Stimulated activated naive CD8-positive, alpha-beta T cell treated with anti-CD3 and anti-CD28 coated beads, Interleukin-15, amount 100 ng/mL, for 72 hours (primary cell): ENCODE measurements at places on chromosomes 3 and 15.

DNA sequence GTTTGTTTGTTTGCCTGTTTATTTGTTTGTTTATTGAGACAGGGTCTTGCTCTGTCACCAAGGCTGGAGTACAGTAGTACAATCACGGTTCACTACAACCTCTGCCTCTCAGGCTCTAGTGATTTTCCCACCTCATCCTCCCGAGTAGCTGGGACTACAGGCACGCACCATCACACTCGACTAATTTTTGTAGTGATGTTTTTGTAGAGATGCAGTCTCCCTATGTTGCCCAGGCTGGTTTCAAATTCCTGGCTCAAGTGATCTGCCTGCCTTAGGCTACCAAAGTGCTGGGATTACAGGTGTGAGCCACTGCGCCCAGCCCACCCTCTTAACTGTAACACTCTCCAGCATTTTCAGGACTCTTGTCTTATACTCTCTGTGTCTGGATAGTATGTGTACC is 26.7 kb downstream of the PLD1 start:
- DNase-seq = no peak

GRCh38 chr3:82236257-82236656 is 474.8 kb upstream of the GBE1 start:
- no peak for DNase-seq

- no peak for DNase-seq
Observed at GRCh38 chr3:151330899-151331298, 1.6 kb upstream of the P2RY13 start.

GRCh38 chr3:103512595-103512994 is 1077.8 kb downstream of the ZPLD1 start:
- no peak for DNase-seq

- no peak for DNase-seq
Observed at GRCh38 chr3:149021830-149022229, 30.5 kb downstream of the GYG1 start.

GRCh38 chr3:106631373-106632108 is 745.7 kb upstream of the CCDC54 start:
- no peak for DNase-seq

DNA sequence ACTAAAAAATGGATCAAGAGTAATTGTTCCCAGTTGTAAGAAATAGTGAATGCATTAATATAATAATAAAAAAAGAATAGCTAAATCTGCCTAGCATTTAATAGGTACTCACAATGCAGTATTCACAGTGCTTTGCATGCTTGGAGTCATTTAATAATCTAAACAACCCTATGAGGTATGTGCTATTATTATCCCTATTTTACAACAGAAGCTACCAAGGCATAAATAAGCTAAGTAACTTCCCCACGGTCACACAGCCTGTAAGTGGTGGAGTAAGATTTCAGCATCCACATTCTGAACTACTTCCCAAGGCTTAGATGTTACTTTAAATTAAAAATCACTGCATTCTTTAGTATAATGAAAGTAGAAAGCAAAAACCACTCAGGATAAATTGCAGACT is 102.9 kb downstream of the PLCH1 start:
- no peak for DNase-seq

GRCh38 chr3:106824856-106825255 is 552.4 kb upstream of the CCDC54 start:
- DNase-seq = no peak

GRCh38 chr3:51400166-51400565 is 9.1 kb downstream of the RBM15B start:
- DNase-seq = no peak

GRCh38 chr3:53234130-53234840 is 21.5 kb downstream of the TKT start:
- DNase-seq = no peak

DNA sequence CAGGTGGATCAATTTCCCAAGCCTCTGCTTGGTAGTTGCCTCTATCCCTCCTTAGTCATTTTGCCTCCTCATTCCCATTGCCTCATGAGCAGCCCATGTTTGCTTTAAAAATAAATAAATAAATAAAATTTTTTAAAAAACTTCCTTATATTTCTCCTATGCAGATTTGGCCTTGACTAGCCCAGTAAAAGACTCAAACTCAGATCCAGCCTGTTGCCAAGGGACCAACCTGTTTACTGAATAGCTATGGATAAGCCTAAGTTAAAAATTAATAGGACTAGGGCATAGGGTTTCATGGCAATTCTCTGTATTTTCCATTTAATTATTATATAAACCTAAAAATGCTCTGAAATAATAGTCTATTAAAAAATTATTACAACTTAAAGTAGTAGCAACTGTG is 384.4 kb downstream of the RSL24D1 start:
- no peak for DNase-seq

DNA sequence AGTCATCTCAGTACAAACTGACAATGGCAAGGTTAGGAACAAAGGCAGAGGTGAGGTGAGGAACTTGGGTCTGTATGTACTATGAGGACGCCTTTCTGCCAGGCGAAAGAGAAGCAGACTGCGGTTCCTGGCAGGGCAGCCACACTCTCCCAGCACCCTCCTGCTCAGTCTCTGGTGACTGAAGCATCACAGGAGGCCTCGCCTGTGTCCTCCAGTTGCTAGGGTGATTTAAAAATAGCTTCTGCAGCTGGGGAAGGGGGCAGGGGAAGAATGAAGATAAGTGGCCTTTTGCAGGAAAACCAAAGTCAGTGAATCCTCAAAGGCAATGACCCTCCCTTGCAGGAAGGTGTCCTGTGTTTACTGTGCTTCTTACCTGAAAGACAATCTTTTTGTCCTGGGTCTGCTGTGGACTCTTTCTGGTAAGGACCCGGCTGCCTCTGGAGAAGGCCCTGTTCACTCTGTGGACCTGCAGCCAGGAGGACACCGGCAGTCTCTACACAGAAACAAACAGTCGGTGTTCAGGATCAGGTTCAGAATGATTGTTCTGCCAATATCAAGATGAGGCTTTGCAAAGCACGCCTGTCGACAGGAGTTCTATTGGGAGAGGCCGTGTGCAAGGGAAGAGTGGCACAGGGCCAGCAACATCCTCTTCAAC is 65.7 kb upstream of the DGKG start:
- DNase-seq = no peak

DNA sequence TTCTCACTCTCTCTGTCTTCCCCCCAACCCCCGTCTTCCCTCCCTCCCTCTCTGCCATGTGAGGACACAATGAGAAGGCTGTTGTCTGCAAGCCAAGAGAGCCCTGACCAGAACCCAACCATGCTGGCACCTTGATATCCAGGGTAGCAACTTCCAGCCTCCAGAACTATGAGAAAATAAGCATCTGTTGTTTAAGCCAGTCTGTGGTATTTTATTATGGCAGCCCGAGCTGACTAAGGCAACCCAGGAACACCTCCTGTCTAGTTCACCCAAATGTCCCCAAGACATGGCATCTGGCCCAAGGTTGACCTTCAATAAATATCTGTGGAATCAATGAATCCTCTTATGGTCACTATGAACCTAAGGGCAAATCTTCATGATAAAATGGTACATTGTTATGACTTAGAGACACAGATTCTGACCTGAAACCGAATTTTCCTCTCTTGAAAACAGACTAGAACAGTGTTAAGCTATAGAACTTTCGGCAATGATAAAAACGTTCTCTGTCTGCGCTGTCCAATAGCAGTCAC is 26.5 kb downstream of the RFTN1 start:
- DNase-seq = no peak

GRCh38 chr3:29758434-29759322 is 477.8 kb downstream of the RBMS3 start:
- DNase-seq = no peak

- DNase-seq = no peak
Observed at GRCh38 chr3:169901453-169901852, 9.9 kb upstream of the SAMD7 start.

GRCh38 chr3:136577791-136578190 is 174.4 kb downstream of the STAG1 start:
- DNase-seq = no peak

DNA sequence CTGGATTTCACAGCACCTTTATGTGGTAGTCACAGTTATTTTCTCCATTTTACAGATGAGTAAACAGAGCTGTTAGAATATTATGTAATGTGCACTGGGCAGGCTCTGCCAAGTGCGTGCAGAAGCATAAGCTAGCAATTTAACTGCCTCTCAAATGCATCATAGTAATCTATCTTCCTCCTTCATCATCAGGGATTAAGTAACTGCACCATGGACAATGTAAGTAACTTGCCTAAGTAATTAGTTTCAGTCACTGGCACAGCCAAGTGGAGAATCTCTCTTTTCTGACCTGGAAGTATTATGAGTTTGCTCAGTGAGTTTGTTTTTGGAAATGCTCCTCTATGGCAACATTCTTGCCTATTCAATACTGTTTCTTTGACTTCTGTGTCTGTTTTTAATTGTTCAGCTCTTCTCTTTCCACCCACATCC is 260.5 kb downstream of the PTPRG start:
- DNase-seq = no peak

- no peak for DNase-seq
Observed at GRCh38 chr15:41950127-41950483, 22.3 kb downstream of the EHD4 start.

DNA sequence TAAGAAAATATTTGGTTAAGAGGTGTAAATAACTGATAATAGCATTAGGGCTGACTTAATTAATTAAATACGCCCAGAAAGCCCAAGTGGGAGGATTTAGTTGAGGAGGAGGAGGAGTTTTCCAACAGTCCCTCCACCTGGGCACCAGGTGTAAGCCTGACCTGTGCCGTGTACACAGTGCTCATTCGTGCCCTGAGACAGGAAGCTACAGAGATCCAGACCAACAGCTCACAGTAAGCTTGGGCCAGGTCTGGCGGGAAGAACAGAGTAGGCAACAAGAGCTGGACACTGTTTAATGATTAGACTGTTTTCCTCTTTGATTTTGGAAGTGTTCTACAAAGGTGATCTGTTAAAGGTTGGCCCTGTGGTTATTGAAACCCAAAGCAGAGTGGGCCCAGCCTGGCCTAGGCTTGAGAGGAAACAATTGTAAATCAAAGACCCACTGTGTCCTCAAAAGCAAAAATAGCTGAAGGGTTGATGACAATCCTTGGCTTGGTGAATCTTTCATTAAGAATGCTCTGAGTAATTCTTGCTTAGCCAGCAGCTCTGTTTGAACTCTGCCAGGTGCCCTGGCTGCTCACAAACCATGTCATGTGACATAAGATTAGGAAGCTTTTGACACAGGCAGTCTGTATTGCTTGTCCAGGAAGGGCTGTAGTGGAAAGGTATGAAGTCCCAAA is 13.8 kb downstream of the SQOR start:
- DNase-seq = no peak

GRCh38 chr3:66338927-66339326 is 118.1 kb downstream of the SLC25A26 start:
- DNase-seq = no peak

DNA sequence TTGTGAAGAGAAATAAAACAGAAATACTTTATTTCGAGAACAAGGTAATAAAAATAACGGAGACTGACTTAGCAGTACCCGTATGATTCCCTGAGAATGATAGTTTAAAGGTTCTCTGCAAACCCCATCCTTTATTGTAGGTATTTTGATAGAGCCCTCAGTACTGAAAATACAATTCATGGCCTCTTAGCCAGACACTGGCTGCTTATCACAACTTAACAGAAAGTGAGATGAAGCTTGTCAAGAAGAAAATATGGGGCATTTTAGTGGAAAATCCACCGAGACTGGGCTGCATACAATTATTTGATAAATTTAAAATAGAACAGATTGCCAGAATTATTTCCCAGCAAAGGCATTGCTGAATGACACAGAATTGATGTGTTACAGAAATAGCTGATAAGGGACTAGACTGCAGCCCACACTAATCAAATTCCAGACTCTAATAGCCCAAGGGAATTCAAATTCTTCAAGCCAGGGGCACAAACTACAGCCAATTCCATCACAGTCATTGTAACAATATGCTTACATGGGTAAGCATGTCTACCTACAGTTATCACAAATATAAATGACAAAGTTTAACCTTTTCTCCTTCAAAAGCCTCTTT is 521.9 kb downstream of the PLOD2 start:
- DNase-seq = no peak

DNA sequence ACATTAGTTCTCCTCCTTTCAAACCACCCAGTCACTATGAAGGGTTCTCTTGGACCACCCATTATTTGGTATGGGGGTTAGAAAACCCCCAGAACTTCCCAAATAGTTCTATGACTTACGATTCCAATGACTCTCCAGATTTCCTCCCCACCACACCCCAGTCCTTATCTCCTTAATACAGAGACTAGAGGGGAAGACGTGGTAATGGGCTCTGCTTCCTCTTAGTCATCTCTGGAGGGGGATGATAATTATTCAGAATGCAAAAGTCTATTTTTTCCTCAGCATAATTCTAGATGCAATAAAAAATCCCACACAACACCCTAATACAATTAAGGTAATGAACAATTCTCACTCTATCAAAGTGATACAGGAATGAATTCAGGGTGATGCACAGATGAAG is 48.9 kb upstream of the CFAP161 start:
- DNase-seq = no peak

- DNase-seq = no peak
Observed at GRCh38 chr3:58629629-58630028, 36.9 kb downstream of the FAM3D start.

DNA sequence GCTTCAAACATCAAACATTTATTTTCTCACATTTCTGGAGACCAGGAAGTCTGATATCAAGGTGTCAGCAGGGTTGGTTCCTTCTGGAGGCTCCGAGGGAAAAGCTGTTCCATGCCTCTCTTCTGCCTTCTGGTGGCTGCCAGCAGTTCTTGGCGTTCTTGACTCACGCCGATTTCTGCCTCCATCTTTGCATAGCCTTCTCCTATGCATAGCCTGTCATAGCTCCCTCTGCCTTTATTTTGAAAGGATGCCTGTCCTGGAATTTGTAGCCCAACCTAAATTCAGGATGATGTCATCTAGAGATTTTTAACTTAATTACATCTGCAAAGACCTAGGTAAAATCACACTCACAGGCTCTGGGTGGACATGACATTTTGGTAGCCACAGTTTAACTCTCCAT is 70.4 kb downstream of the RGMA start:
- DNase-seq = no peak

DNA sequence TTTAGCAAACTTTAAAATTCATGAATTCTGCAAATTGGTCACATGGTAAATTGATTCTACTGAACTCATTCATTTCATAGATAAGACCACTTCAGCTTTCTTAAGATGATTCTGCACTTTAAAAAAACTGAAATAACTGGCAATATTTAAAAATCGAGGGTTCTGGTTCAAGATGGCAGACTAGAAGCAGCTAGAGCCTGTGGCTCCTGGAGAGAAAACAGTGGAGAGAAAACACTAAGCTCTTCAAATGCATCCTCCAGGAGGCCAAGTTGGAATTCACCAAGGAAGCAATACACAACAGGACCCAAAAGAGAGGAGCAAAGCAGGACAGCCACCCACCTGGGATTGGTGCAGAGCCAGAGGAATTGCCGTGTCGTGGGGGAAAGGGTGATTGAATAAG is 132.1 kb downstream of the SPATA16 start:
- DNase-seq = no peak
